ENCODE measurements at places on chromosomes 13 and 19. TPM values are rescaled to one million over a fixed set of nuclear protein-coding genes. Genes with fewer than 3 reads are reported as not detected.
A peak's percentile ranks its signal among the peaks of the same experiment; 100 is the strongest.

GRCh38 chr13:94322925-94323763, 156.3 kb downstream of the DCT start:
- no peak for DNase-seq

- DNase-seq, result peak; percentile 92
Measured at GRCh38 chr19:1513499-1514294, 878 bp upstream of the ADAMTSL5 start.

DNA sequence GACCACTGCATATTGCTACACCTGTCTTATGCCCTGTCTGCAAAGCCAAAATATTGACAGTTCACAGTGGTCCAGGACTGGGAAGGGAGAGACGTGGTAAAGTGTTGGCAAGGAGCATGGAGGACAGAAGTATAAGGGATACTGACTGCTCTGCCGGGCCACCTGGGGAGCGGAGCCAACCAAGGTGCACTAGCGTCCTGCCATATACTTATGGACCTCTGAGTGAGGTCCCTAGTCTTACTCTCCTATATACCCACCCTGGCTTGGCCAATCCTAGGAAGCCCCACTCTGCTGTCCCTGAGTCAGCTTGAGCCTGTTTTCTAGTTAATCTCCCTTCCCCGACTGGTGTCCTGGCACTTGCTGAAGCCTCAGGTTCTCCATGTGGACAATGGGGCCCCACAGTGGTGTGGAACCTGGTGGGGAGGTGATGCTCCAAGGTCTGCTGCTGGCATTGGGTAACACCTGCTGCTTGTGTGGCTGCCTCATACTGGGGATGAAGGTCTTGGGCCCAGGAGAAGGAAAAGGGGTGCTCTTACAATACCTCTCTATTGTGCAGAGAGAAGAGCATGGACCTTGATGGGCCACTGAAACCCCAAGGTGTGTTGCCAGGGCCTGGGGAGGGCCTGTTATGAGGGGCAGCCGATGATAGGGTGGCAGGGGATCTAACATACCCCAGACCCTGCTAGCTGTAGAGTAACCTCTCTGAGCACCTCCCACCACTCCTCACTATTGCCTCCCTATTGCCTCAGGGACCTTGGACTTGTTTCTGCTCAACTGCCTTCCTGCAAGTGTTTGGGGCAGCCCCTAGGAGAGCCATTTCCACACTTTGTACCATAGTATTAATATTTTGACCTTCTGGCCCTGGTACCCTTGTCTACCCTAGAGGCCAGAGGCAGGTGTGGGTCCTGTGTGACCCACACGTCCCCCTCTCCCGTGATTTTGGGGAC, 6.7 kb upstream of the TRIM28 start:
- DNase-seq, result no peak

DNA sequence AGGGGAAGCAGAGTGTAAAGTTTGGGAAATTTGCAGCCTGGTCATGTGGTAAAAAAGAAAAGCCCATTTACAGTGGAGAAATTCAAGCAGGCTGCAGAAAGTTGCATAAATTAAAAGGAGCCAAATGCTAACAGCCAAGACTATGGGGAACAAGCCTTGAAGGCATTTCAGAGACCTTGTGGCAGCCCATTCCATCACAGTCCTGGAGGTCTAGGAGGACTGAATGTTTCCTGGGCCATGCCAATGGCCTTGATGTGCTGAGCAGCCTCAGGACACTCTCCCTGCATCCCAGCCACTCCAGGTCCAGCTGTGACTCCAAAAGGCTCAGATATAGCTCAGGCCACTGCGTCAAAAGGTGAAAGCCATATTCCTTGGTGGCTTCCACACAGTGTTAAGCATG, 1202.4 kb upstream of the ATXN8OS start:
- no peak for DNase-seq

DNA sequence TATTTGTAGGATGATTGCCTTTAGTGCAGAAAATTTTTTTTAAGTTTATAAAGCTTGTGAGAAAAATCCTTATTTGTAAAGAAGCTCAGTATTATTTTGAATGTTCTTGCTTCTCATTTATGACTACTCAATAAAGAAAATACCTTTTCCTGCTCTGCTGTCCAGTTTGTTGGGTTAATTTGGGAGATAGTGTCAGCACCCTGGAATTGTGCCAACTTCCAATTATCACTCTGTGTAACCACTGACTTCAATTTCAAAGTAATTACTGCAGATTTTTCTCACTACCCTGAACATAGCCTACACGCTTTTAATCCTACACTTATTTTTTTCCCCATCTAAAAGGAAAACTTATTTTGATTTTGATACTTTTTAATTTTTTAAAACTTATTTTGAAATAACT, 93.1 kb downstream of the GGACT start:
- no peak for DNase-seq

Gene SYT5
- 0.61 TPM for polyA plus RNA-seq

Gene DOCK6
- 86.4 TPM for polyA plus RNA-seq

Gene CD37
- 45.0 TPM for polyA plus RNA-seq

Gene BEST2
- 0.08 TPM for polyA plus RNA-seq

Gene PNMA8C
- 0.24 TPM for polyA plus RNA-seq
